ENCODE measurements at places on chromosomes 7 and 10. TPM values are rescaled to one million over a fixed set of nuclear protein-coding genes. Genes with fewer than 3 reads are reported as not detected.

Gene CDH23
- 0.95 TPM for polyA plus RNA-seq

DNA sequence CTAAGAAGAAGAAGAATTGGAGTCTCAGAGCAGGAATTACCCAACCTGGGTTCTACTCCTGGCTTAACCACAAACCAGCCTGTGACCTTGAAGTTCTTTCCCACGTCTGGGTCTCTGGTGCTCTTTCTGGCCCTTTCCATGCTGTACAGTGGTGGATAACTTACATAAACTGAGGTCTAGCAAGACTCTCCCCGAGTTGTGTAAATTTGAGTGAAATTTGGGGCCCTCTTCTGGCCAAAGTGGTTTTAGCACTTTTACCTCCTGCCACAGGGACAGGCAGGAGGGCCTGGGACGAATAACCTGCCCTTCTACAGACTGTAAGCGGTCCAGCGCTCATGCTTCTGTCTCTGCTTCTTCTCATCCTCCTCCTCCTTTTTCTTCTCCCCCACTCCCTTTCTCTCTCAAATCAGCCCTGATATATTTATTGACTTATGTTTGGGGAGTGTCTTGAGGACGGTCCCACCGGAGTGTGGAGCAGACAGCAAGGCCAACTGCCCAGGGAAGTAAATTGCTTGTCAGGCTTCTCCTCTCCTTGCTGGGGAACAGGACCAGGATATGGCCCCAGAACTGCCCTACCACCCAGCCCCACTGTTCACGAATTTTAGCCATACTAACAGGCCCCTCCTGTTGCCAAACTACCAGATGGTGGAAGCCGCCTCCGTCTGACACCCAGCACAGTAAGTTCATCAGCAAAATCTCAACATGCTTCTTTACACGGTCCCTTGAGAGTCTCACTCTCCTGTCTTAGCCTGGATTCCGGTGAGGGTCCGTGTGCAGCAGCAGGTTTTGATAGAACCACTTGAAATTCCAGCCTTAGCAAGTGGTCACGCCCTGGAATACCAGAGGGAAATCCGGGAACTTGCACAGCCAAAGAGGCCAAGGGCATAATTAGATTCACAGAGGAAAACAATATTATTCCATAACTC, 4.0 kb upstream of the SH3PXD2A start:
- peak; percentile 81 for DNase-seq

GRCh38 chr7:55962014-55962413, 2.4 kb upstream of the NIPSNAP2 start:
- DNase-seq, result no peak

Gene ZNF853
- polyA plus RNA-seq, result 19.0 TPM

Gene GDF2
- 0.11 TPM for polyA plus RNA-seq

Gene AKR1C8
- 0.20 TPM for polyA plus RNA-seq

Gene SH2D4B
- polyA plus RNA-seq, result 0.13 TPM

Gene FGFR2
- 96.3 TPM for polyA plus RNA-seq

DNA sequence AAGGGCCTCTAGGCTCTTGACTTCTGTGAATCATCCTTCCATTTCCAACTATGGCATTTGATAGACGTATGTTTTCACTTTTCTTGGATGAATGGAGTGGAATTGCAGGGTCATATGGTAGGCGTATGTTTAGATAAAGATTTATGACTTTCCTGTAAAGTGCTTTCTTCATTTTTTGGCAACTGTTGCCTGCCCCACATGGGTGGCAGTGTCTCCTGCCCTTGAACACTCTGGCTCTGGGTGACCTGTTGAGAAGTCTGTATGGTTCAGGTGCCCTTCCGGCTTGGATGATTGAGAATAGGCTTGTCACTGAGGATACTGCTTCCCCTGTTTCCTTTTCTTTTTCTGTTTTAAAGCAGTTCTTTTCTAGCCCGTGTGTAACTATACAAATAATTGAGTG, 23.1 kb downstream of the RET start:
- no peak for DNase-seq

Gene MEIG1
- 1.3 TPM for polyA plus RNA-seq

DNA sequence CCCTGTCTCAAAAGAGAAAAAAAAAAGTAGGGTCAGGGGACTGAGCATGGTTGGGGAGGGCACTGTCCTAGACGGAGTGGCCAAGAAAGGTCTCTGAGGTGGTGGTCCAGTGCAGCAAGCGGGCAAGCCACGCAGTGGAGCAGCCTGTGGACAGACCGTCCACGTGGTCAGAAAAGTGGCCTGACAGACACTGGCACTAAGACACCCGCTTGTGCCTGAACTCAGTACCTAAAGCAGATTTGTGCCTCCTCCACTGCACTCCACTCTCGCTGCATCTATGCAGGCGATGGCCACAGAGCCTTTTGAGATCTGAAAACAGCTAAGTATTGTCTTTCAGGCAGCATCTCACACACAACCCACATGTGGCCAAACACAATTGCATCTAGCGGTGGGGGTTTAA, 8.8 kb downstream of the ASB10 start:
- DNase-seq, result no peak

Gene PRR15
- 7.2 TPM for polyA plus RNA-seq

DNA sequence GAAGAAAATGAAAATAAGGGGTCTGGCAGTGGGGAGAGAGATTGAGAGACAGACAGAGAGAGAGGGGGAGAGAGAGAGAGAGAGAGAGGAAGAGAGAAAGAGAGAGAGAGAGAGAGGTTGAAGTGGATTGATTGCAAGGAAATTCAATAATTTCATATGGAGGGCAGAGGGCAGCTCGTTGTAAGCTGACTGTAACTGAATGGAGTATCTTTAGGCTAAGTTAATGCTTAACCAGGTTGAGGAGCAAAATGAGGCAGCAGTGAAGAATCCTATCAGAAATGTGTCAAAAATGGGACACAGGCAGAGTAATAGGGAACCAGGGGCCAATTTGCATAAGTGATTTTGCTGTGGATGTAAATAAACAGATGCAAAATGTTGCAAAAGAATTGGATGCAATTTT, 21.0 kb downstream of the BLNK start:
- DNase-seq, result no peak

GRCh38 chr7:89334797-89335196, 539.3 kb upstream of the TEX47 start:
- DNase-seq, result no peak

DNA sequence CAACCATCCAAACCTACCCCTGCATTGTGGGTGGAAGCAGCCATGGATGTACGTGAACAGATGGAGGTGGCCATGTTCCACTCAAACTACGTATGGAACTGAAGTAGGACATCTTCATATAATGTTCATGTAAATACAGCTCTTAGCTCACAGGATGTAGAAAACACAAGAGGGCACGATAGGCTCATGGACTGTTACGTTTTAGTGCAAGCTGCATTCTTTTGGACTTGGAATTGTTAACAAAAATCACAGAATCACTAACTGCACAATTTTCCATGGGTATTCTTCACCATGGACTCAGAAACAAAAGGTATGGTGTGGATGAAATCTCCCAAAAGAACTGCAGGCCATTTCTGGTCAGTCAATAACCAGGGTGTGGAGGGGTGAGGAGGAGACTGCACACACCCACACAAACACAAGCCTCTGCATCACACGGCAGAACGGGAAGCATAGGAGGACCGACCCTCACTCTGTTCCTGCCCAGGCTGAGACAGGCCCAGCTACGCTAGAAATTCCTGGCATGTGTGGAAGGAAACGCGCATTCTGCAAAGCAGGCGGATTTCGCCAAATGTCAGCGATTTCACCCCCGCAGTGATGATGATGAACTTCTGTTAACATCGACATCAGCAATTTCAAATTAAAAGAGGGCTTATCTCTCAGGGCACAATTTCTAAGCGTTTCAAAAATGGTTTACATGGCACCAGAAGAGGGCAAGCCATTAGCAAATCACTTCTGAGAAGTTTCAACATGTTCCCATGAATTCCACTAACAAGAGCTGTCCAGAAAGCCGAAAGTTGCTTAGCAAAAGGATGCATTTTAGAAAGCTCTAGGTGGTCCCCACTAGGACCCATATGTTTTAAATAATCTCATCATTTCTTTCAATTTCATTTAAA, 149.0 kb downstream of the TNS3 start:
- no peak for DNase-seq

Gene CPA2
- 0.38 TPM for polyA plus RNA-seq

GRCh38 chr10:77189520-77189919, 448.1 kb downstream of the KCNMA1 start:
- no peak for DNase-seq

DNA sequence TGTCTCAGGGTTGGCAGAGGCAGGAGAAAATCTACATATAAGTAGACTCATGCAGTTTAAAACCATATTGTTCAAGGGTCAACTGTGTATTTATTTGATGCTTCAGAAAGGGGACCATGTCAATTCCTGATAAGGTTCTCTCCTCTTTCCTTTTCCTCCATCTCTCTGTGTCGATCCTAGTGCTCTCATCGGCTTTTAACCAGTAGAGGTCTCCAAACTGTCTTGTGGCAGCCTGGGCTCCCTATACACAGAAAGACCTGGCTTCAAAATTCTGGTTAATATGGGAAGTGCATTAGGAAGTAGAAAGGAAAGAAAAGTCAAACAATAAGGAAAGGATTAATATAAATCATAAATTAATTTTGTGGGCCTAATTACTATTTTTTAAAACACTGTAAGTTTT, 304.4 kb upstream of the C7orf33 start:
- DNase-seq, result no peak

DNA sequence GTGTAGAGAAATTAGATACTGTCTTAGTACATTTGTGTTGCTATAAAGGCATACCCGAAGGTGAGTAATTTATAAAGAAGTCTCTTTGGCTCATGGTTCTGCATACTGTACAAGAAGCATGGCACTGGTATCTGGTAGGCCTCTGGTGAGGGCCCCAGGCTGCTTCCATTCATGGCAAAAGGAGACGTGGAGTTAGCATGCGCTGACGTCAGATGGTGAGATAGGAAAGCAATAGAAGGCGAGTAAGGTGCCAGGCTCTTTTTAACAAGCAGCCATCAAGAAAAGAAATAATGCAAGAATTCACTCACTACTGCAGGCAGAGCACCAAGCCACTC, 38.1 kb downstream of the AKR1C8 start:
- DNase-seq, result no peak

GRCh38 chr7:131354390-131354789, 26.7 kb downstream of the MKLN1 start:
- DNase-seq, result no peak

- DNase-seq, result no peak
These were observed 94.3 kb downstream of the UBE2H start for GRCh38 chr7:129858490-129858889.

Data from left renal cortex interstitium (tissue), 4 donors.